ENCODE measurements at places on chromosomes 12 and 14.

DNA sequence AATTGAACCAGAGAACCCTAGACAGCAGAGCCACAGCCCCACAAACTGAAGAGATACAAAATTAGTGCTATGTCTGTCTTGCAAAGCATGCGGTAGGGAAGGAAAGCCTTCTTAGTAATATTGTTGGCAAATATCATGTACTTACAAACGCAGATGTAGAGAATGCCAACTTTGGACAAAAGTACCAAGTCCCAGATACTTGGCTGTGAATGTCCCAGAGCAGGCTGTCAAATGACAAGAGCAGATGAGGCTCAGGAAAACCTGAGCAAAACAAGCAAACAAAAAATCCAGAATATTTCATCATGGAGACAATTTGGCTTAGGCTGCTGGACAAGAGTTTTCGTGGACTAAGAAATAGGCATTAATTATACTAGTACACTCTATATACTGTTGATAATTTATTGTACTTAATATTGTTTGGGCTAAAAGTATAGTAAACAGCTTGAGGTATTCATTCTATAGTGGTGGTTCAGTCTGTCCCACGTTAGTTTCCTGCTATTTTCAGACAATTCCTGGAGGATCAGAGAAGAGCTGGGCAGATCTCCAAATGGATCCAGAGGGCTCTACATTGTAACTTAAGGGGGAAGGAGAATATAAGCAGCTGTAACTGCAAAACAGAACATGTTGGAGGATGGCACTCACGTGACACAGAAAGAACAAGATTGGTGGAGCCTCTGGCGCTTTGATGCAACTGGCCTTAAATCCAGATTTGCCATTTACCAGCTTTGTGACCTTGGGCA lies 329.8 kb downstream of the ATP23 start:
- DNase-seq: no peak

- DNase-seq: no peak
These were observed 31.6 kb downstream of the LIMA1 start for GRCh38 chr12:50251619-50252252.

- DNase-seq: no peak
These were observed 405.6 kb upstream of the TMEM132C start for GRCh38 chr12:127861406-127861805.

DNA sequence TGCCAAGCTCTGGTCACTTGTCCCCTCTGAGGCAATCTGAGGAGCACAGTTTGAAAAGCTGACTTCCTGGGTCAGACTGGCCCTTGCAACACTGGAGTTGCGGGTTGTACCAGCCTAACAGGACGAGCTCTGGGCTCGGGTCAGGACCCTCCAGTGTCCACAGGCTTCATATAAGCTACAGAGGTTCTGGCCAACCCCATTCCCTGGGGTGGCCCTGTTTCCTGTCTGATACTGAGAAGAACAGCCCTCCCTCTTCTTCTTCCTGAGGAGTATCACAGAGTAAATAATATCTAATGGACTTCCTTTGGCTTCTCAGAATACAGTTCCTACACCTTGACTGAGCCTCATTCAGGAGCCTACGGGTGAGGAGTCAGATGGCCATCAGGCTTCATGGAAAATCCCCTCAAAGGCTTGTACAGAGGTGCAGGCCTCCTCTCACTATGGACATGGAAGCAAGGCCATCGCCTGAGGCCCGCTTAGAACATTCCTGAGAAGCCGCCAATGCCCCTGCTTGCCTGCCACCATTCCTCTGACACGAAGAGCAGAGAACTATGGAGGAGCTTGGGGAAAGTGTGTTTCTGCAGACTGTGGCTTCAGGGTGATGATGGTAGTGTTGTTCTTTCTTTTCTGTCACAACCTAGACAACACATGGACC lies 28.5 kb upstream of the ANO2 start:
- DNase-seq: no peak

GRCh38 chr12:46659032-46659650 lies 166.7 kb downstream of the SLC38A4 start:
- no peak for DNase-seq

DNA sequence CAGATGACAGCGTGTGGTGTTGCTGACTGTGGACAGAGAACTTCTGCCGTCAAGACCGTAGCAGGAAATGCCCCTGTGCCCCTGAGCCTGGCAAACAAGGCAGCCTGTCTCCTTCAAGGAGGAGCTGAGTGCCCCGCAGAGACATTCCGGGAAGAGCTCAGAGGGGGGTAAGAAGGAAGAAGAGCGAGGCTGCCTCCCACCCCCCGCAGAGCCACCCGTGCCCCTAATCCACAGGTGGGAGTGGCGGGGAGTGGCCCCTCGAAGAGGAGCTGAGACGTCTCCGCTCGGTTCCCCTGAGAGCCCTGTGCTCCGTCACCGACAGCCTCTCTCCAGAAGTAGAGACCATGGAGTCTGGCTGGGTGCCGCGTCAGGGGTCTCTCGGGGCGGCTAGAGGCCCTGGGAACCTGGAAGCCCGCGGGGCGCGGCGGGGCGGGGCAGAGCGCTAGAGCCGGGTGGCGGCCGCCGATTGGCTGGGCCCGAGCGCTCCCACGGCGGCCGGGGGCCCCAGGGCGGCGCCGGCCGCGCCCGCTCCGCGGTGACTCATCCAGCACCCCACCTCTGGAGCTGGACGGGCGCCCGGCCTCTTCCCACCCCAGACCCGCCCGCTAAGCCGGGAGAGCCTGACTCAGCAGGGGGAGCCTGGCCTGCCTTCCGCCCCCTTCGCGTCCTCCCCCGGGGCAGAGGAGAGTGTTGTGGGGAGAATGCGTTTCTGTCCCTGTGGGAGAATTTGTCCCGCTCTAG lies 25.2 kb upstream of the KRT78 start:
- DNase-seq: peak; percentile 55

- DNase-seq: no peak
These were observed 47.8 kb downstream of the MYRFL start for GRCh38 chr12:69872804-69873203.

- no peak for DNase-seq
These were observed 122.3 kb upstream of the NTF3 start for GRCh38 chr12:5309654-5310053.
